ENCODE measurements at places on chromosomes 6 and 20. TPM values are rescaled to one million over a fixed set of nuclear protein-coding genes. Genes with fewer than 3 reads are reported as not detected.

GRCh38 chr6:35967076-35967774 is 46.3 kb upstream of the SRPK1 start:
- DNase-seq: no peak

DNA sequence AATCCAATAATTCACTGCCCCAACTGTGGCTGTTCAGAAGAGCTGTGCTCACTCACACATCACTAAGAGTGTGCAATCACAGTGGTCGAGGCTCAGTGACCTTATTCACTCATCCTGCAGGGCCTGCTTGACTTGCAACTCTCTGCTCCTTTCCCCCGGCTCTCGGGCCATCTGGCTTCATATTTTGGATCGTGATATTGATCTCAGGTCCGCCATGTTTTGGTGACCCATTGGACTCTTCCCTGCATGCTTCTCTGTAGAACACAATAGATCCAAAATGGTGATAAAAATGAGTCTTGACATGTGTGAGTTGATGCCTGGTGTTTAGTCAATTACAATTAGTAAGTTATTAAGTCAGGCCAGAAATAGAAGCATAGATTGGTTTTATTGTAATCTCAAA is 313.9 kb upstream of the SOX4 start:
- no peak for DNase-seq

DNA sequence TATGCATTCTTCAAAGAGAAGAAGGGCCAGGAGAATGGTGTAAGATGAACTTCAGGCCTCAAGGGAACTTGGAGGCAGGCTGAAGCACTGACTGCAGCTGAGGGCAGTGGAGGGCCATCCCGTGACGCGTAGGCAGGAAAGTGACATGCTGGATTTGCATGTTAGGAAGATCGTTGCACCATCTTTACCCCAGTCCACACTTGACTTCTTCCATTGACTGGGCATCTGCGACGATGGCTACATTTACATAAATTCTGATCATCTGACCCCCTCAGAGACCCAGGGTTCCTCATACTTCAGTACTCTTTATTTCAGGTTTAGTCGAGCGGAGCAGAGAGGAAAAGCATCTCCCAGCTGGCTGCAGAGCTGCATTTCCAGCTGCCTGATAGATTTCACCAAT is 180.2 kb downstream of the PTPRT start:
- DNase-seq: no peak

DNA sequence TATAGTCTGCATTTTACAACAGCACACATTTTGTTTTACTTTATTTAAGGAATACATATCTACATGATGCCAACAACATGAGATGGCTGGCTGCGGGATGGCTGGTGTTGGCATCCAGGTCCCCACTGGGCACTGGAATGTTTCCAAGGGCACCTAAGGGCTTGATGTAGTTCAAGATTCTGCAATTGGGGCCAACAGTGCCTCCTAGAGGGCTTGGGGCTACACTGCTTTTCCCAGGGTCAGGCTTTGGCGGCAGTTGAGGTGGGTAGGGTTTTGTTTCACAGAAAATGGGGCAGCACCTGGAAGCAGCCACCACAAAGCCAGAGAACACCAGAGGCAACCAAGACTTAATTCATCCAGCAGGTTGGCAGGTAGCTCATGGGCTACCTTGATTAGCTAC is 202.2 kb upstream of the PRND start:
- DNase-seq: no peak

GRCh38 chr20:54257071-54257816 is 49.4 kb downstream of the PFDN4 start:
- DNase-seq: no peak

- DNase-seq: no peak
Measured at GRCh38 chr6:154579485-154579884, 69.0 kb upstream of the CNKSR3 start.

DNA sequence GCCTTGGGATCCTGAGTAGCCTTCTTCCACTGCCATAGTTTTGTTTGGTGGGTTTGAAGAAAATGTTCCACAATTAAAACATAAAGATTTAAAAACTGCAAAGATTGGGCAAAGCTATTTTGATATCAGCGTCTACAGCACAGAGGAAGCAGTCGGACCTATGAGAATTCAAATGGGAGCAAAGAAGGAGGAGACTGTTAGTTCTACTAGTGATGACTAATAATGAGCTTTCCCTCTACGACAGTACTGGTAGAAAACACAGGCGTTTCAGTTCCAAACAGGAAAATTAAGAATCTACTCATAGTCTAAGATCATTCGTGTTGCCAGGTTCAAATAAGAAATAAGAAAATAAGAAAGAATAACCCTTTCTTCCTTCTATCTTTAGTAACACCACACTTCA is 121.2 kb downstream of the INSM1 start:
- no peak for DNase-seq

GRCh38 chr6:111806561-111807497 is 66.4 kb downstream of the FYN start:
- no peak for DNase-seq

- no peak for DNase-seq
Measured at GRCh38 chr6:169345146-169345545, 91.5 kb upstream of the THBS2 start.

The SLC16A10 gene
- not detected for total RNA-seq

The PBX2 gene
- total RNA-seq: 80.5 TPM
